Heart left ventricle (tissue), 16 donors: ENCODE measurements at places on chromosomes 13 and 19.

- no peak for DNase-seq
These were observed 61.4 kb downstream of the CCNE1 start for GRCh38 chr19:29873024-29873800.

DNA sequence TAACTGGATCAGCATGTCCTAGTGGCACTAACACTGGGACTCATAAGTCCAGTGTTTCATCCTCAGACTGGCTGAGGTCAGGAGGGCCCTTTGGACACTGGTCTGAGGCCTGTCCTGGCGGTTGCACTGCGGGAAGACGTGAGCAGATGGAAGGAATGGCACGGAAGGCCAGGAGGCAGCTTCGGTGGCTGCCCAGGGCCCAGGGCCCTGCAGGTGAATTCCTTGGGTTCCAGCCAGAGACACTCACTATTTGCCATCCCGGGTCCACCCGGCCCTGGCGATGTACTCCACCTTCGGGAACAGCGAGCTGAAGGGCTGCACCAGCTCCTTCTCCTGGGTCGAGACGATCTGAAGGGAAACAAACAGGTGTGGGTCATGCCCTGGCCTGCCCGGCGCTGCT, 26.3 kb downstream of the DPP9 start:
- no peak for DNase-seq

DNA sequence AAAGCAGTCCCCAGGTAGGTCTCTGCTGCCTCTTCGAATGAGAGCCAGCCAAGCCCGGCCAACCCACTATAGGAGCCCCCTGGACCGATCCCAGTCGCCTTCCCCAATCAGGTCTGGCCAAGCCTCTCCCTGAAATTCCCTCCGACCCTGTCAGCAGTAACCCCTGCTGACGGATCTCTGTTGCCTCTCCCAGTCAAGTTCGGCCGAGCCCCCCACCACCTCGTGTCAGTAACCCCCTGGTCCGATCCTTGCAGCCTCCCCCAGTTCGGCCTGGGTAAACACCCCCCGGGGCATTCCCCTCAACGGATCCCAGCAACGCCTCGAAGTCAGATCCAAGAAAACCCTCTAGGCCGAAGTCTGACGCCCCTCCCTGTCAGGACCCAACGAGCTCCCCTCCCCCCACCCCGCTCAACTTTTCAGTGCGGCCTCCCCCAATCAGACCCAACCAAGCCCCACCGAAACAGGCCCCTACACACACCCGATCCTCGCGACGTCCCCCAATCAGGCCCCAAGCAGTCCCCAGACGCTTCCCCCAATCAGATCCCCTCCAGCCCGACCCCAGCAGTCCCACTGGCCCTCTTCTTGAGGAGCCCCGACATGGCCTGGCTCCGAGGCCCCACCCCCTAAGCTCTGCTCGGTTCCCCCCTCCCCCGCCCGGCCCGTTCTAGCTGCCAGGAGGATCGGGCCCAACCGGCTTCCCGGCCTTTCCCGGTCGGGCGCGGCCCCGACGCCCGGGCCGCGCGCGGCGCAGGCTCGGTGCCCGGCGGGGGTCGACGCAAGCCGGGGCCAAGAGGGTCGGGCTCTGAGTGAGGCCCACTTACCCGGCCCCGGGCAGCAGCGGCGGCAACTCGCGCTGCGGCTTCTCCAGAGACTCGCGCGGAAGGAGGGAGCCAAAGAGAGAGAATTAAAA, 1.8 kb downstream of the TNPO2 start:
- peak; percentile 80 for DNase-seq

DNA sequence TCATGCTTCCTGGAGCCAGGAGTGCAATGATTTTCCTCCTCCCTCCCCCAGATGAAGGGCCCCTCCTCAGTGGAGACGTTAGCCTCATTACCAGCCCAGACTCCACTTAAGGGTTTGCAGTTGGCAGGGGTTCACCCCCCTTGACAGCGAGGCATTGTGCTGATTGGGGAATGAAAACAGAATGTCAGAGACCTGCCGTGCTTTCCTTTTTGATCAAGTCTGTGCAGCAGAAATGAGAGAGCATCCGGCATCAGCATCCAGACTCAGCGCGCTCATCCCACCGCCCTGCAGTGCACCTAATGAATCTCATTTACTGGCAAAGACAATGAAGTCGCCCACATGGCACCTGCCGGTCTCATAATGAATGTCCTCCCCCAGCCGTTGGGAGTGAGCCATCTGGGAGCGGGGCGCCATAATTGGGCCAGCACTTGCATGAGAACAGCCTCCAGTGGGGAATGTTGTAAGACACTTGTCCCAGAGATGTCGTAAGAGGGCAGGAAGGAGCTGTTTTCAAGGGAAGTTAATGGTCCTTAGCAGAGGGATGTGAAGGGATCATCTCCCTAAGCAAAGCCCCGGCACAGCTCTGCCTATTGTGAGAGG, 98.3 kb upstream of the UQCRFS1 start:
- DNase-seq, result no peak

DNA sequence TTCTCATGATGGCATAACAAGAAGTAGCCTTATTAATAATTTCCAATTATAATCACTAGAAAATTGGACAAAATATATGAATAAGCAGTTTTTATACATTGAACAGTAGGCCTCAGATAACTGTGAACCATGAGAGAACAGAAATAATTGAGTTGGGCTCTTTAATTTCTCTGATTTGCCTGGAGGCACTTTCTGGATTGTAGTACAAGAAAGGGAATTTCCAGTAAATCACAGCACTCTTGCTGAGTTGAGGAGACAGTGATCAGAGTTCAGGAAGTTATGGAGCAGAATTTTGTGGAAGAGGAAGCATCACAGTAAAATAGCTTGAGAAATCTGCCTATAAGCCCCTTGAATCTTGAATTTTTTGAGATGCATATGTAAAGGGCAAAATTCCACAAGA, 216.2 kb downstream of the MAB21L1 start:
- DNase-seq, result no peak

DNA sequence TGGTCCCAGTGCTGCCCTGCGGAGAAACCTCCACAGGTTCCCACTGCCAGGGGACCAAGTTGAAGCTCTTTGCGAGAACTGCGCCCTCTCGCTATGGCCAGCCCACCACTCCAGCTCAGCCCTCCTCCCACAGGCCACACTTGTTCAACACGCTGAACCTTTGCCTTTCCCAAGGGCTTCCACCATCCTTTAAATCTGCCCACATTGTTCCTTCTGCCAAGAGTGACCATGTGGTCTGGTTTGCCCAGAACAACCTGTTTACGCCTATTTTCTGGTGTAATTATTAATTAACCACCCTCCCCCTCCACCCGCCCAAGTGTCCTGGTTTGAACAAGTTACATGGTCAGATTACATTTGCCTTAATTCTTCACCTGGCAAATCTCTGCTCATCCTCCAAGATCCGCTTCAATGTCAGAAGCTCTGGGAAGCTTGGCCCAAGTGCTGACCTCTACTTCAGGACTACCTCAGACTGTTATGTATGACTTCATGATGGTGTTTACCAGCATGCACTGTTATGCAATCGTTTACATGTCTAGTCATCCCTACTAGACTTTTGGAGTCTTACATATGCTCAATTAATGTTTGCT, 12.0 kb upstream of the USP12 start:
- no peak for DNase-seq
